ENCODE measurements at places on chromosomes 1 and 21.

- DNase-seq, result no peak
These were observed 18.8 kb downstream of the CEP350 start for GRCh38 chr1:179973198-179974110.

- DNase-seq, result no peak
These were observed 59.9 kb downstream of the ADSS2 start for GRCh38 chr1:244391761-244392160.

DNA sequence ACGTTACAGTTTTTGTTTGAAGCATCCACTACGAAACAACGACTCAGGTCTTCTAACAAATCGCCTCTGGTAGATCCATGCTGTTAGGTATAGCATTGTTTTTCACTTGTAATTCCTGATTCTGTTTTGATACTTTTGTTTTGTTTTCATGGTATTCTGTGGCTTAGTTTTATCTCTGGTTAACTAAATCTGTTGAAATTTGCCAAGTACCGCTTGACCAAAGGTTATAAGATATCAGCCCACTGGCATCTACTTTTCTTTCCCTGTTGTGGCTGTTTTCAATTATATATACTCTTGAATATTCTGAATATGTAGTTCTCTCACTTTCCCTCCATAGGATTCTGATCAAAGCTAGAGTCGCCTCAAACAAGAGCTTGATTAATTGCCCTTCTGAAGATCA is 274.8 kb upstream of the C1orf105 start:
- DNase-seq, result no peak

DNA sequence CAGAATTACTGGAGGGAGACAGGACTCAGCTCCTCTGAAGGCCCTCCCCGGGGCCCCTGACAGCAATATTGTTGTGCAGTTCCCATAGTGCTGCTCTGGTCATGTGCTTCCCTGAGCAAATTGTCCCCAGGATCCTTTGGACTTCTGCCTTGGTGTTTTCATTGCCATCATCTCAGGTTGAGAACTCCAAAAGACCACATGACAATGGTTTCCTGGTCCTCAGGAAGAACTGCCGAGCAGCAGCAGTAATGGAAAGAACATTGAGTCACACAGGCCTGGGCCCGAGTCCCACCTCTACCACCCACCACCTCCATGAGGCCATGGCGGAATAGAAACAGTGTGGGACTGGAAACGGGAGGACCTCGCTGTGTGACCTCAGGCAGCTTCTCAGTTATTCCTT is 6.3 kb upstream of the CTTNBP2NL start:
- DNase-seq, result no peak

DNA sequence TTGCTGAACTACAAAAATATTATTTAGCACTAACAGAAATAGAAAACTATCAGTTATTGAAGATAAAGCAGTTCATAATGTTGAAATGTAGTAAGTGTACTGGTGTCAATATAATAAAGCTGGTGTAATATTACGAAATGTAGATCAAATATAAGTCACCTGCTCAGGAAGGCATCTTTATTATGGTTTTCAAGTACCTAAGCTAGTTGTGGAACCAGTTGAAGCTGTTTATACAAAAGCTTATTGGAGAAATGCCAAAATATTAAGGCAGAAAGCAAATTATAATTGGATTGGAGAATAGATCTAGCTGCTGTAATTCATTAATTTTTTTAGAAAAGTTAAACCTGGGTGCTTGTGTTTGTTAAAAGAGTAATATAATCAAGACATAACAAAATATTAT is 6.2 kb upstream of the MARK1 start:
- peak; percentile 60 for DNase-seq
